ENCODE measurements at places on chromosomes 7 and 10. TPM values are rescaled to one million over a fixed set of nuclear protein-coding genes. Genes with fewer than 3 reads are reported as not detected.

UNCX gene
- not detected for total RNA-seq

SPDYE2B gene
- total RNA-seq = not detected

OR2A12 gene
- total RNA-seq = not detected

C10orf71 gene
- total RNA-seq = not detected

CCDC136 gene
- 2.4 TPM for total RNA-seq
